ENCODE measurements at places on chromosomes 12 and 14.

- DNase-seq: no peak
Observed at GRCh38 chr12:45872446-45872845, 117.9 kb downstream of the SCAF11 start.

DNA sequence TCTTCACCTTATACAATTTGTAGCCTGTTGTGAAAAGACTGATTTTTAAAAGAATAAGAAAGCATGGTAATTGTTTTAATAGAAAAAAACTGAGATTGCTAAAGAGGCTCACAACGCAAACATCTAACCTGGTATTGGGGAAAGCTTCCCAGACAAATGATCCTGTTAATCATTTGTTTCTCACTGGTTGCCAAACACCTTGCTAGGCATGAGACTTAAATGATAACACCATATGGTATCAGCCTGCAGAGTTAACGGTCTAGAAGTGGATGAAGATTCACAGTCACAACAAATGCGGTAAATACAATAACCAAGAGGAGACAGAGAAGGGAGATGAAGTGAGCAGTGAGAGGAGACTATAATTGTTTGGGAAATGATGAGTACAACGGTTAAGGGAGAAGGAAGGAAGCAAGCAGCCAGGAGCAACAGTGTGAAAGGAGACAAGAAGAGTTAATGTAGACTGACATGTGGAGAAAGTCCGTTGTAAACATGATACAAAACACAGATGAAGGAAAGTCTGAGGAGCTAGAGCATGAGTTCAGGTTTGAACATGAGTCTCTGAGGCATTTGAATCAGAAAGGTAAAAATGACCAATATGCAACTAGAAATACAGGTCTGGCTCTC is 19.8 kb downstream of the GXYLT1 start:
- no peak for DNase-seq

DNA sequence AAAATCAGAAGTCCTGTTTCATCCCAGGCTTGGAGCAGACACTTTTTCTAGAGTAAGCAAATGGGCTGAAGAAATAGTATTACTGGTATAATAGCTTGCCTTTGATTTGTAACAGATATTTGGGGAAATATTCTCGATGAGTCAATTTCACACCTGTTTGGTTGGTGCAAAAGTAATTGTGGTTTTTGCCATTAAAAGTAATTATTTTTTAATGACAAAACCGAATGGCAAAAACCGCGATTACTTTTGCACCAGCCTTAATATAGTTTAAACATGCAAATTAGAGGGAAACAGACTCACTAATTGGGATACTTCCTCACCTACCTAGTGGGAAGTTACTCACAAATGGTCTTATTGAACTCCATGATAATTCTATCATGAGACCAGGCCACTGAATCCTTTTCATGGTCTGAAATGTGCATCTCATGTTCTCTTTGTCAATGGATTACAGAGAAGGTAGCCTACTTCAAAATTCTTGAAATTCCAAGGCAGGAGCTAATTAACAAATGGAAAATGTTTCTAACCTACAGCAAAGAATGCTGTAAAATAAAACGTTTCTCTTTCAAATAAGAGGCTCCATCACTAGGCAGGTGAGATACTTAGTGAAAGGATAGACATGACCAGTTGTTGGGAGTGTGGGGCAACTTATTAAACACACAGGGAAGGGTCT is 391.3 kb downstream of the EMP1 start:
- DNase-seq: no peak

GRCh38 chr12:108612788-108613282 is 15.0 kb upstream of the TMEM119 start:
- DNase-seq: no peak

Measured in CD4-positive, CD25-positive, alpha-beta regulatory T cell (primary cell).